Fibroblast of the aortic adventitia (primary cell): ENCODE measurements at places on chromosomes 3 and 15. TPM values are rescaled to one million over a fixed set of nuclear protein-coding genes. Genes with fewer than 3 reads are reported as not detected.

DNAH1 gene
- total RNA-seq: 3.4 and 6.0 TPM in 2 replicates

CFAP100 gene
- total RNA-seq: not detected in 2 replicates

COPB2 gene
- 112 and 173 TPM in 2 replicates for total RNA-seq

STRA6 gene
- 0.18 and 0.25 TPM in 2 replicates for total RNA-seq

DGKG gene
- total RNA-seq: 0.08 and 0.27 TPM in 2 replicates

VILL gene
- 2.4 and 7.0 TPM in 2 replicates for total RNA-seq

IQCH gene
- total RNA-seq: 0.74 and 3.6 TPM in 2 replicates

TM6SF1 gene
- 0.18 TPM in 1 of 2 replicates, not detected in the other for total RNA-seq

PPP1R14D gene
- total RNA-seq: not detected in 2 replicates

ARGFX gene
- total RNA-seq: not detected in 2 replicates

SPPL2A gene
- 51.9 and 128 TPM in 2 replicates for total RNA-seq

ICE2 gene
- total RNA-seq: 37.0 and 38.6 TPM in 2 replicates

C3orf49 gene
- not detected in 2 replicates for total RNA-seq

HESX1 gene
- total RNA-seq: 0.81 and 2.4 TPM in 2 replicates

CCR1 gene
- total RNA-seq: 0.08 and 0.90 TPM in 2 replicates

CD200R1 gene
- total RNA-seq: not detected in 2 replicates

SEMA4B gene
- 9.2 and 14.5 TPM in 2 replicates for total RNA-seq

GABRA5 gene
- not detected in 2 replicates for total RNA-seq

TAGLN3 gene
- not detected in 2 replicates for total RNA-seq

UMPS gene
- total RNA-seq: 28.6 and 83.3 TPM in 2 replicates

TMC3 gene
- under 0.01 TPM in 1 of 2 replicates, not detected in the other for total RNA-seq

RPP25 gene
- total RNA-seq: 4.1 and 8.8 TPM in 2 replicates

AHSG gene
- not detected in 2 replicates for total RNA-seq

ASB7 gene
- 11.9 and 13.8 TPM in 2 replicates for total RNA-seq

REC114 gene
- total RNA-seq: not detected in 2 replicates

GRK7 gene
- total RNA-seq: not detected in 2 replicates

RYR3 gene
- total RNA-seq: under 0.01 TPM in 1 of 2 replicates, not detected in the other

KCNMB2 gene
- 0.41 TPM in 1 of 2 replicates, not detected in the other for total RNA-seq

RASGRP1 gene
- 0.09 TPM in 1 of 2 replicates, not detected in the other for total RNA-seq

TGM5 gene
- not detected in 2 replicates for total RNA-seq

TIMP4 gene
- 4.3 and 12.3 TPM in 2 replicates for total RNA-seq

GOLGA8S gene
- under 0.01 TPM in 1 of 2 replicates, not detected in the other for total RNA-seq

ITPR1 gene
- 8.9 and 52.4 TPM in 2 replicates for total RNA-seq

TRAT1 gene
- total RNA-seq: not detected in 2 replicates

UCN2 gene
- 0.54 TPM in 1 of 2 replicates, not detected in the other for total RNA-seq

CYP1A1 gene
- total RNA-seq: 0.63 TPM in 1 of 2 replicates, not detected in the other

GPR156 gene
- total RNA-seq: 0.90 and 4.0 TPM in 2 replicates

GNAT1 gene
- not detected in 2 replicates for total RNA-seq

BSN gene
- total RNA-seq: 0.08 and 0.27 TPM in 2 replicates

SNRK gene
- total RNA-seq: 17.3 and 24.9 TPM in 2 replicates
